ENCODE measurements at places on chromosomes 16 and 17. TPM values are rescaled to one million over a fixed set of nuclear protein-coding genes. Genes with fewer than 3 reads are reported as not detected.

The TMC6 gene
- 12.6 TPM for total RNA-seq

The SLC5A11 gene
- total RNA-seq, result 0.42 TPM

The IRX3 gene
- 5.1 TPM for total RNA-seq

The ARHGDIG gene
- total RNA-seq, result 3.2 TPM

The UBE2Z gene
- total RNA-seq, result 119 TPM

The GSDMA gene
- not detected for total RNA-seq
